ENCODE measurements at places on chromosomes 1 and 21.

GRCh38 chr1:89503690-89504089 is 20.9 kb upstream of the LRRC8B start:
- DNase-seq = no peak

- no peak for DNase-seq
These were observed 55.1 kb downstream of the OVGP1 start for GRCh38 chr1:111372336-111372965.

DNA sequence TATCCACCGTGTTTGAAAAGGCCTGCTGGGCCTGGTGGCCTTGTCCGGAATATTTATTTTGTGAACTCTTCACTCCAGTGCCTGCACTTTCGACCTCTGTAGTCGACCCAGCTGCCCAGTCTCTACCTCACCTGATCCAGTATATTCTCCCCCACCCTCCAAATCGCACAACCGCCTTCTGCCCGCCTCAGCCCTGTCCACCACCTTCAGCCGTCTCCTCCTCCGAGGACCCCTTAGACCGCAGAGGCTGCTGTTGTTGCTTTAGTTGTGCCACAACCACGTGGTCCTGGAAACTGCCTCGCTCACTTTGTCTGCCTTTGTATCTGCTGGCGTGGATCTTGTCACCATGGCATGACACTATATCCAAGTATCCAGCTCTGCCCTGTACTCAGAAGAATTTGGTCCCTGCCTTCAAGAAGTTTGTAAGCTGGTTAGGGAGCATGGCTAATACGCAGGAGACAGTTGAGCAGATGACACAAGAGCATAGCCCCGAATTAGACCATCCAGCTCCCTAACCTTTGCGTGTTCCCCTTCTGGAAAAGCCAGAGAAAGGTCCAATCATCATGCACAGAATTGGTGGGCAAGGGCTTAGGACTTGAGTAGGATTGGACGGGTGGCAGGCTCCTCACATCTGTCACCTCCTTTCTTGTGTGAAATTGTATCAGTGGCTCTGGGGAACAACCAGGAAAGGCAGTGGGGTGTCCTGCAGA is 1.5 kb downstream of the PHGDH start:
- no peak for DNase-seq

DNA sequence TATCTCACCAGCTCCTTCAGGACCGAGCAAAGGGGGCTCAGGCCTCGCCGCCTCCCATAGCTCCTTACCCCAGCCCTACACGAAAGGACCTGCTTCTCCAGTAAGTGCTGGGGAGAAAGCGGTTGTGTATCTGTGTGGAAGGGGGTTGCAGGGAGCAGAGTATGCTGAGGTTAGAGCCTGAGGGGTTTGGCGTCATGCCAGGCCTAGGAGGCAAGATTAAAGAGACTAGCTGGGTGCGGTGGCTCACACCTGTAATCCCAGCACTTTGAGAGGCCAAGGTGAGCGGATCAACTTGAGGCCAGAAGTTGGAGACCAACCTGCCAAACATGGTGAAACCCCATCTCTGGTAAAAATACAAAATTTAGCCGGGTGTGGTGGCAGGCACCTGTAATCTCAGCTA is 14.1 kb upstream of the RASSF5 start:
- no peak for DNase-seq

GRCh38 chr1:46203738-46204405 is 738 bp downstream of the LURAP1 start:
- DNase-seq = no peak

- no peak for DNase-seq
These were observed 35.7 kb downstream of the TTC39A start for GRCh38 chr1:51294566-51295184.
